ENCODE measurements at places on chromosomes 5 and 9. TPM values are rescaled to one million over a fixed set of nuclear protein-coding genes. Genes with fewer than 3 reads are reported as not detected.

- no peaks in the 10 kb centered on the region for H3K27me3 ChIP-seq
- H3K36me3 ChIP-seq = no peaks in the 10 kb centered on the region
- no peak overlapping the region for H3K4me3 ChIP-seq
- H3K4me1 ChIP-seq = peaks cover 17% of the 10 kb centered on the region
- H3K27ac ChIP-seq = peak overlapping the region; percentile 52
- peak; percentile 50 for DNase-seq
Observed at GRCh38 chr9:85723215-85723614, 18.5 kb downstream of the AGTPBP1 start.

SIGMAR1 gene
- total RNA-seq = 21.0 TPM

DNA sequence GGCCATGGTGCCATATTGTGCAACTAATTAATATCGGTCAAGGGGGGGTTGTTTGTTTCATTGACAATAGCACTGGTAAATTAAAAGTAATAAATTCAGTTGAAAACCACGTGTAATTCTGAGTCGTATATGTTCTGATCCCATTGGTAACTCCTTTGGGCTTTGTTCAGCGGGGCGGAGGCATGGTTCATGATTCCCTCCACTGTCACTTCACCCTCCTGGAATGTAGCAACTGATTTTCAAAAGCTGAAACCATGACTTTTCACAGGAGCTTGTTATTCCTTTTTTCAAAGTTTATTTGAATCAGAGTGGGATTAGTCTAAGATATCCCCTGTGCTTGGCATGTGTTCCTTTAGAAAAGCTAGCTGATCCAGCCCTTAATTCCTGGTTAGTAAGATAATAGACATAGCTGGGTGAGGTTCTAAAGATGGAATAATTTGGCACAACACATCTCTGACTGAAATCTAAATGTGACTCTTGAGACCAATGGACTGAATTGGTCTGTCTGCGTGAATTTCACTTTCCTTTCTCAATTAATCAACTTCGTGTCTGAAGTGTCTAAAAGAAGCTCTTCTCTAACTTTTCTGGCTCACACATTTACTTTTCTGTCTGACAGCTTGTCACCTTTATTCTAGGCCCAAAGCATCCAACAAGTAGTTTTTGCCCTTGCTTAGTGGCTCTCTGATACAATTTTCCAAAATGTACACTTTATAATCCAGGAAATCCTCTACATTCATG is 185.7 kb upstream of the VCAN start:
- H3K36me3 ChIP-seq = no peaks in the 10 kb centered on the region
- no peak for DNase-seq
- no peaks in the 10 kb centered on the region for H3K27me3 ChIP-seq
- no peak overlapping the region for H3K4me3 ChIP-seq
- no peak overlapping the region for H3K27ac ChIP-seq
- no peaks in the 10 kb centered on the region for H3K4me1 ChIP-seq

- H3K27ac ChIP-seq = no peak overlapping the region
- H3K4me3 ChIP-seq = no peak overlapping the region
- no peaks in the 10 kb centered on the region for H3K27me3 ChIP-seq
- no peaks in the 10 kb centered on the region for H3K4me1 ChIP-seq
- DNase-seq = no peak
- H3K36me3 ChIP-seq = peaks cover 15% of the 10 kb centered on the region
Observed at GRCh38 chr9:37528652-37529471, 43.1 kb downstream of the POLR1E start.

GRCh38 chr9:131799177-131799823 is 59.4 kb upstream of the RAPGEF1 start:
- no peak overlapping the region for H3K27ac ChIP-seq
- no peak overlapping the region for H3K4me3 ChIP-seq
- H3K27me3 ChIP-seq = no peaks in the 10 kb centered on the region
- H3K36me3 ChIP-seq = no peaks in the 10 kb centered on the region
- no peaks in the 10 kb centered on the region for H3K4me1 ChIP-seq
- DNase-seq = peak; percentile 53
